ENCODE measurements at places on chromosomes 1 and 21. TPM values are rescaled to one million over a fixed set of nuclear protein-coding genes. Genes with fewer than 3 reads are reported as not detected.

ZC3H11A gene
- 96.0 TPM for polyA plus RNA-seq

DAP3 gene
- polyA plus RNA-seq, result 122 TPM

DNA sequence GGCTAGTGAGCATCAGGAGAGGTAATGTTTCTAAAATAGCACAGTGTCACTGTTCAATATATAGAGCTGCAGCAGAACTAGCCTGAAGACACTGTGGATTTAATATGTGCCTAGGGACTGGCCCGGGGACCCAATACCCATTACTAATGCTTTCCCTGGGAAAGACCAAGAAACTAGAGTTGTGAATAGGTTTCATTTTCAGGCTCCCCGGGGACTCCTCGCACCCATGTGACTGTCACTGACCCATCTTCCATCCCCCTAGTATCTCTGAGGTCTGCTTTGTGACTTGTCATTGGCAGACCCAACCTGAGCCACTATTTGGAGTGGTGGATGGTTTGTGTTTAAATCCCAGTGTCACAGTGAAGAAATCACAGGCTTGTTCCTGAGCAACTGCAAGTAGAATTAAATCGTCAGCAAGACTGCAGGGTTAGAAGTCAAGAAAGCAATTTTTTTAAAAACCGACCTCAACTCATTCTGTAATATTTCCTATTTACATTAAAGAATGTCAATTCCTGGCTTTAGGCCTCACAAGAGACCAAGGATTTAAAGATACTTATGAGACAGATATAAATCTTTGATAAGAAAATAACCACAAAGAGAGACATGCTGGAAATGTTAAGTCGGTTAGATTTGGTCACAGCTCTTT is 130.0 kb upstream of the TNR start:
- no peak for DNase-seq

DNA sequence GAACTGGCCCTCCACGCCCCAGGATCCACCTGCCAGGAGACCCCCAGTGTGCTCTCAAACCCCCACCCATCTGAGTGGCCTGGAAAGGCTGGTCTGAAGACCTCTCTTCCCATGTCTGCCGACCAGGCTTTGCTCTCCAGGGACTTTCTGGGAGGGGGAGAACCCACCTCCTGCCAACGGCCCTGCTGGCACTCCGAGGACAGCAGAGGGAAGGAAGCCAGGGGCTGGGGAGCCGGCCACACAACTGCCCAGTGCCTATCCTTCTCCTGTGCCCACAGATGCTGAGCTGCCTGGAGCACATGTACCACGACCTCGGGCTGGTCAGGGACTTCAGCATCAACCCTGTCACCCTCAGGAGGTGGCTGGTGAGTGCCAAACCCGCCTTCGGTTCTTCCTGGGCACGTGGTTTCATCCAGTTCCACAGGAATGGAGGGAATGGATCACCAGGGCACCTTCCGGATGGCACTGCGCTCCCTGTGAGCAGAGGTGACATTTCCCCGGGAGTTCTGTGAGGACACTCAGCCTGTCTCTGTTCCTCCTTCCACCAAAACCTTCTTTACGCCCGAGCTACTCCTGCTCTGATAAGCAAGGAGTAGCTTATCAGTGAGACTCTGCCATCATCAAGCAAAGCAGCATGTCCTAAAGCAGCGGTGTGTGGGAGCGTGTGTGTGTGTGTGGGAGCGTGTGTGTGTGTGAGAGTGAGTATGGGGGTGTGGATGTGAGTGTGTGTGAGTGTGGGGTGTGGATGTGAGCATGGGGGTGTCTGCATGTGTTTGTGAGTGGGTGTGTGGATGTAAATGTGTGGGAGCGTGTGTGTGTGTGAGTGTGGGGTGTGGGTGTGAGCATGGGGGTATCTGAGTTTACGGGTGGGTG is 105.5 kb downstream of the PDE9A start:
- no peak for DNase-seq

DNA sequence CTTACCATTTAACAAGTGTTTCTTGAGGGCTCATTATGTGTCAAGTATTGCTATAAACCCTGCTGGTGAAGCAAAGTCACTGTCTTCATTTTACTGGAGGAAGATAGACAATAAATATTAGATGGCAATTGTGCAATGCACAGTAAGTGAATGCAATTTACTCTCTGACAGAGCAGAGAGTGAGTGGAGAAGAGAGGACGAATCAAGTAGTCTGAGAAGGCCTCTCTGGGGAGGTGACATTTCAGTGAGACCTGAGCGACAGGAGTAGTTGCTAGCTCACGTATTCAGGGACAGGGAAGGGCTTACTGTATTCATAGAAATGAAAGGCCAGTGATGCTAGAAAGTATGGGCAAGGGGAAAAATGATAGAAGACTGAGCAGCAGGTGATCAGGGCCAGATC is 1.2 kb upstream of the NMNAT2 start:
- no peak for DNase-seq

GRCh38 chr1:151972542-151973248 is 21.0 kb downstream of the S100A10 start:
- no peak for DNase-seq

ERICH3 gene
- polyA plus RNA-seq, result 0.08 TPM

CYYR1 gene
- 15.0 TPM for polyA plus RNA-seq

TLR5 gene
- not detected for polyA plus RNA-seq

- no peak for DNase-seq
These were observed 134.7 kb upstream of the VANGL1 start for GRCh38 chr1:115506924-115507589.

- DNase-seq, result no peak
These were observed 38.7 kb downstream of the GPR137B start for GRCh38 chr1:236181059-236181458.

- DNase-seq, result no peak
These were observed 65.5 kb downstream of the MT1HL1 start for GRCh38 chr1:236938760-236939159.

DNA sequence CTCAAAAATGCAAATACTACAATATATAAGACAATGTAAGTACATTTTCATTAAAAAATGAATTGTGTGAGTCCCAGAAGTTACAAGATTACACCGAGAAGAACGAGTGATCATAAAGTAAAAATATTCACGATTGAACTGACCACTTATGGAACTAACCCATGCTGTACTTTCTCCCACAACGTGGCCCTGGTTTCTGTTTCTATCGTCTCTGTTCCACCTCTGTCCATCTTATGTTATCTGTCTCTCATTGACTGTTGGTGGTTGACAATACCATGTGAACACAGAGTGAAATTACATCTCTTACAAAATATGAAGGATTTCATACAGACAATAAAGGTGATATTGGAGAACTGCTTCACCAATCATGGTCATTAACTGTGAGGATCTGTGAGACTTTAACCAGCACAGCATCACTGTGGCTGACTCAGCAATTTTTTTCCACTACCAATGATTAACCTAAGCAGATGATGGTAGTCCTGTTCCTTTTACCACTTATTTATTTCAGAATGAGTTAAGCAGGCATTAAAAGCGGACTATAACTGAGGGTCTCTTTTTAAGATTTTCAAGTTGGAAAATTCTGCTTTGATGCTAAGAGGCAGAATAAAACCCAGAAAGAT is 165.1 kb downstream of the TGFB2 start:
- no peak for DNase-seq

DNA sequence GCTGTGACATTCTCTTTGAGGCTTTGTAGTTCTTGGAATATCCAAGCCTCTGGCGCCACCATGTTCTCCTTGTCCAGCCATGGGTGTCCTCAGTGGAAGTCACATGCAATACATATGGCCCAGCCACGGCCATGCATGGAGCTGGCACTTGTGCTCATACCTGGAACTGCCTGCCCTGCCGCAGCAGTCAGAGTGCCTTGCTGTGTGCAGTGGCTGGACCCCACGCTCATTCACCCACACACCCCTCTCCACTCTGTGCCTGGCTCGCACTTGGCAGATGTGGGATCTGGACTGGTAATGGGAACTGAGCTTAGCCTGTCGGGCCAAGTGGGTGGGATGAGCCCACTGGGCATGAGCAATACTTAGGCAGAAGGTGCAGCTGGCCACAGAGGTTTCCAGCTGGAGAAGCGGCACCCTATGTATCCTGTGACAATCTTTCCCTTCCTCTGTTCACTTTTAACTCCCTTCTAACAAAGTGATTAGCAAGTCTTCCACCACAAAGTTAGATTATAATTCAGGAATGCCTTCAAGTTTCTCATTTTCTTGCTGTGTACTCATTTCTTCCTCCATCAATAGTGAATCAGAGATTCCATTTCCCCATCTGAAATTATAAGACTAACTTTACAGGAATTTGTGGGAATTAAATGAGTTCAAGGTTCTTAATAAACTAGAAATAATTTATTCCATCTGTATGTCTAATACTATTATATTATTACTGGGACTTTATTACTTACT is 351.6 kb upstream of the NCAM2 start:
- DNase-seq, result no peak

GRCh38 chr1:23567996-23568607 is 8.8 kb upstream of the ID3 start:
- DNase-seq, result peak; percentile 32

DNA sequence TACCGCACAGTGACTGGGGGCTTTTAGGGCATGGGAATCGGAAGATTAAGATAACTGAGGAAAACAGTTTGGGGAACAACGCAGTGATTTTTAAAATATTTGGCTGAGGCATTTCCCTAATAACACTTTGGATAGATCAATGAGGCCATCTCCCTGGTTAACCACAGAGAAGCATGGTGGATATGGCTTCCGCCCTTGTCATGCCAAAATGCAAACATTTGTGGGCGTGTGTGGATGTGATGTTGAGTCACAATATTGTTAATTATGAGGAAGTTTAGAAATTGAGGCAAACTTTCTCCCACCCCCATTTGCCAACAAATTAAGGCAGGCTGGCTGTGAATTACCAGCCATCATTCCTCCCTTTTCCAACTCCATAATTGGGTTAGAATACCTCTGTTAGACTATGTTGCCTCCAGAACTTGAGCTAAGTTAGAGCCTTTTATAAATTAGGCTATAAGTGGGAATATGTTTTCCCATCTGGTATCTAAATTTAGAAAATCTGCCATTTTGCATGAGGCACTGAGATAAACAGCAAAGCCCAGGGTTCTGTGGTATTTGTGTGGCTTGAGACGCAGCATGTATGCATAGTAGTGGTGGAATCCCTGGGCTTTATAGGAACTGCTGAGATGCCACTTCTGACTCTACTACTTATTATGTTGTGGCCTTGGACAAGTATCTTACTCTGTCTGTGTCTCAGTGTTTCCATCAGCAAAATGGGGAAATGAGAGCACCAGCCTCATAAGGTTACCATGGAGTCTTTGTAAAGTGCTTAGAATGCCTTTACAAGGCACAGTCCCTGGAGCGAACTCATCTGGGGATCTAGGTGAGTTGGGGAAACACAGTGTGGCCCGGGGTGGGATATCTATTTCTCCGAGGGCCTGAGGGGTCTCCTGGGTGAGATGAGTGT is 154.6 kb downstream of the C1orf94 start:
- no peak for DNase-seq

GRCh38 chr1:21900766-21901472 is 36.2 kb downstream of the HSPG2 start:
- DNase-seq, result no peak

- DNase-seq, result no peak
These were observed 70.2 kb upstream of the ERRFI1 start for GRCh38 chr1:8096105-8097011.

NUAK2 gene
- polyA plus RNA-seq, result 0.60 TPM

PTPN7 gene
- polyA plus RNA-seq, result 0.63 TPM

DNA sequence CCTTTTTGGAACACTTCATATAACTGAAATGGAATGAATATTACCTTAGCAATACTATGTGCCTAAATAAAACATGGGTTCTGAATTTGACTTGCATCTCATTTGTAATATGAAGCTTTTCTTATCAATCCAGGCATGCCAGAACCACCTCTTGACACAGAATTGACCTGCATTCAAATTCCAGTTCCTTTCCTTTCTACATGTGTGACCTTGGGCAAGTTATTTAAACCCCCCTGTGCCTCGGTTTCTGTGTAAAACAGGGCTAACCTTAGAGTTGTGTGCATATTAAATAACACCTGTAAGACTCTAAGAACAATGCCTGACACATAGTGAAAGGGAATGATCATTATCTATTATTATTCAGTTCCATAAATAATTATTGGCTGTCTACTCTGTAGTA is 2.0 kb upstream of the NOS1AP start:
- DNase-seq, result no peak

- no peak for DNase-seq
These were observed 24.7 kb upstream of the STUM start for GRCh38 chr1:226523646-226524406.

GRCh38 chr1:53604291-53604919 is 134.6 kb downstream of the GLIS1 start:
- no peak for DNase-seq

PRMT2 gene
- 105 TPM for polyA plus RNA-seq

PRKACB gene
- polyA plus RNA-seq, result 21.5 TPM

- DNase-seq, result no peak
These were observed 73.6 kb downstream of the SPSB1 start for GRCh38 chr1:9366298-9366697.

- DNase-seq, result no peak
These were observed 837 bp upstream of the DESI2 start for GRCh38 chr1:244651956-244652622.

ADARB1 gene
- polyA plus RNA-seq, result 26.6 TPM

C1QTNF12 gene
- 5.4 TPM for polyA plus RNA-seq

- no peak for DNase-seq
These were observed 37.1 kb downstream of the HSPG2 start for GRCh38 chr1:21899987-21900386.

DNA sequence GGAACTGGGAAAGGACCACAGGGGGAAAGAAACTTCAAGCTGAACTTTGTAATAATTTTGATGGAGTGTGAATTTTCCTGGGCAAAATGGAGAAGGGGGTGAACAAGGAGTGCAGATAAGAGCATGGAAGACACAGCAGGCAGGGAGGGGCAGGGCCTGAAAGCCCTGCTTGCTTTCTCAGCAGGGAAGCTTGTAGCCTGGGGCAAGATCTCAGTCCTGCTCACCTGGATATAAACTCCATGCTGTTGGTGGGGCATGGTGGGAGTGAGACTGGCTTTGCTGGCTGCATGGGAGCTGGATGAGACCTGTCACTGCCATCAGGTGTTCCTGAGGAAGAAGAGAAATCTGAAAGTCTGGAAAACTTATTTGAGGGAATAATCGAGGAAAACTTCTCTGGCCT is 58.7 kb upstream of the RC3H1 start:
- no peak for DNase-seq

DNA sequence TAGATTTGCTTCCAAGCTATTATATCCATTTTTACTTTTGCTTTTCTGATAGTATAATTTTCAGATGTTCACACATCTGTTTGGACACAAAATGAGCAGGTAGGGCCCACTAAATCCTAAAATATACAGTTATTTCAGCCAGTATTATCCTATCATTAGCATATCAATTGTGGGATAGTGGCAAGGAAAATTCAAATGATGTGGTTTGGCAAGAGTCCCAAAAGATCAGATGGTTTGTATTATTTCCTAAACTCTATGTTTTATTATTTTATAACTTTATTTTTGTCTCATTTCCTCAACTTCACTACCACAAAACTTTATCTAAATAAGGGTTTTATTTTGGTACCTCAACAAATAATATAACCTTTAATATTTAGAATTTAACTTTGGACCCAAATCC is 1659.6 kb downstream of the NCAM2 start:
- peak; percentile 5 for DNase-seq

All from muscle of arm (tissue), 14 donors.